ENCODE measurements at places on chromosomes 2 and 18.

- no peak for DNase-seq
These were observed 5.4 kb upstream of the HK2 start for GRCh38 chr2:74828543-74828942.

DNA sequence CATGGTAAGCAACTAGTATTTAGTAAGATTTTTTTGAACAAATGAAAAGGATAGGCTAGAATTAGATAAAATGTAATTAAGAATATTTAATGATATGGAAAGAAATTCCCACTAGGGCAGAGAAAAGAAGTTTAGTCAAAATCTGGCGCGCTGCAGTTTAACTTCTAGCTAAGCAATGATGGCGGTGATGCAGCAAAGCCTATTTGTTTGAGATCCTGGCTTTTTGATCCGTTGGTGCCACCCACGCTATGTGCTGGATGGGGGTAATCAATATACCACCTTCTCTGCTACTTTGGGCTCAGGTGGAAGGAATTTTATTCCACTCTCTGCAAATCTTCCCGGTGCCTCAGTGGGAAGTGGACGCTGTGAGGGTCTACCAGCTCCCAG is 421 bp upstream of the FAM171B start:
- DNase-seq = no peak

GRCh38 chr2:203061346-203061745 is 46.7 kb downstream of the NBEAL1 start:
- DNase-seq = no peak

- peak; percentile 75 for DNase-seq
These were observed 9.3 kb downstream of the GGCX start for GRCh38 chr2:85551698-85552678.

GRCh38 chr18:28529644-28530043 is 352.7 kb upstream of the CDH2 start:
- DNase-seq = no peak

GRCh38 chr2:104876606-104877570 is 23.0 kb downstream of the POU3F3 start:
- DNase-seq = no peak
